Naive thymus-derived CD8-positive, alpha-beta T cell (primary cell): ENCODE measurements at places on chromosomes 4 and X.

GRCh38 chrX:116862340-116862739 is 399.6 kb upstream of the CT83 start:
- no peak for DNase-seq

DNA sequence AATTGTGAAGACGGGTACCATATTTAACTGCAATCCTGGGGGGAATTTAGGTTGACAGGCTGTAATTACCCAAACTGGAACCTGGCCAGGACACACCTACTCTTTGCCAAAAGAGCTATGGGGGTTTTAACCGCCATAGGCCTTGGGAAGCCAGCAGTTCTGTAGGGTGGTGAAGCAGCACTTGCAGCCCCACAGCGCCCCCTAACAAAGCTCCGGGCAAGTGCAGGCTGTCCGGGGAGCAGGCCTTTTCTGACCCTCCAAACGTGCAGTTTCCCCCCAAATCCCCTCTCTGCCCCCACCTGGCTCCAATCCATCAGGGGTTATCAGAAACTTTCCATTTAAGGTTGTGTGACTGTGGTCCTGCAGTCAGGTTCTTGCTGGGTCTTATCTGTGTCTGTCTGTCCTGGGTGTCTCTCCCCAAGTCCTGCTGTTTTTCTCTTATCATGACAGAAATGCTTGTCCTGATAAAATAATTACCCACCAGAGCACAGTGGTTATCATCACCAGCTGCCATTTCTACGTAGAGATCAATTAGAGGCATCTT is 350.9 kb downstream of the MID1IP1 start:
- peak; percentile 15 for DNase-seq

- DNase-seq, result no peak
These were observed 137.0 kb downstream of the CPZ start for GRCh38 chr4:8729408-8730149.

DNA sequence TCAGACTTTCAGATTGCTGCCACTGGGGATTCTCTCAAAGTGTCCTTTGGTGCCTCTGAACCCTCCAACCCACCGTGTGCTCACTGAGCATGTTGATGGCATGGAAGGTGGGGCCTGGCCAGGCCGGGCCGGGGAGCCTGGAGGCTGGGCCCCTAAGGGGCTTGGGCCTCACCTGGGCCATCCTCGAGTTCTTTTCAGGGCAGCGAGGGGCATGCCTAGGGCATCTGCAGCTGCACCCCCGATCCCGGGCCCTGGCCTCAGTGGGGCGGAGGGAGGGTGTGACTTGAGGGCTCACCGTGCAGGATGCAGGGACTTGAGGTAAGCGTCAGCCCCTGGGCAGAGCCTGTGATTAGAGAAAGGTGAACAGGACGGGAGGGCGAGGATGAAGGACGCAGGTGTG is 1.6 kb upstream of the SH3TC1 start:
- DNase-seq, result no peak

GRCh38 chr4:15781427-15782095 is 3.4 kb downstream of the CD38 start:
- DNase-seq, result no peak

- DNase-seq, result no peak
These were observed 19.4 kb upstream of the FGG start for GRCh38 chr4:154631828-154632227.

DNA sequence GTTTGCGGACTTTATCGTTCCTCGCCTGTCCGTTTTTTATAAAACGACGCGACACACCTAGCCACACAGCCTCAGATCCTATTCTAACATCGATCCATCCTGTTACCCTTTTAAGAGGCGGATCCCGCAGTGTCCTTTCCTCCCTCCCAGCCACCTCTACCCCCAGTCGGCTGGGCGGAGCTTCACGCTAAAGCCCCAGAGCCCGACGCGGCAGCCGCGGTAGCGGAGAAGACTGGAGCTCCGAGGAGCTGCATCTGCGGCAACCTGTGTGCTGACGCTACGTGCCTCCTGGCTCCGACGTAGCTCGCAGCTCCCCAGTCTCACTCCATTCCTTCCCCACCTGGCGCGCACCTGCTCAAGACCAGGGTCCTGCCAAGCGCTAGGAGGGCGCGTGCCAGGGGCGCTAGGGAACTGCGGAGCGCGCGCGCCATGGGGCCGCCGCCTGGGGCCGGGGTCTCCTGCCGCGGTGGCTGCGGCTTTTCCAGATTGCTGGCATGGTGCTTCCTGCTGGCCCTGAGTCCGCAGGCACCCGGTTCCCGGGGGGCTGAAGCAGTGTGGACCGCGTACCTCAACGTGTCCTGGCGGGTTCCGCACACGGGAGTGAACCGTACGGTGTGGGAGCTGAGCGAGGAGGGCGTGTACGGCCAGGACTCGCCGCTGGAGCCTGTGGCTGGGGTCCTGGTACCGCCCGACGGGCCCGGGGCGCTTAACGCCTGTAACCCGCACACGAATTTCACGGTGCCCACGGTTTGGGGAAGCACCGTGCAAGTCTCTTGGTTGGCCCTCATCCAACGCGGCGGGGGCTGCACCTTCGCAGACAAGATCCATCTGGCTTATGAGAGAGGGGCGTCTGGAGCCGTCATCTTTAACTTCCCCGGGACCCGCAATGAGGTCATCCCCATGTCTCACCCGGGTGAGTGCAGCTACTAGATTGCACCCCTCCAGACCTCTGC is at the start of gene RNF128:
Gene RNF128 (plus strand): TSS at position 217 of the 953 bp plus-strand sequence. CDS start 213 bp downstream, at position 430.
- no peak for DNase-seq

GRCh38 chrX:105515561-105515960 is 295.1 kb upstream of the TEX13A start:
- no peak for DNase-seq

- no peak for DNase-seq
These were observed 36.2 kb upstream of the ATP6AP2 start for GRCh38 chrX:40544343-40545266.

DNA sequence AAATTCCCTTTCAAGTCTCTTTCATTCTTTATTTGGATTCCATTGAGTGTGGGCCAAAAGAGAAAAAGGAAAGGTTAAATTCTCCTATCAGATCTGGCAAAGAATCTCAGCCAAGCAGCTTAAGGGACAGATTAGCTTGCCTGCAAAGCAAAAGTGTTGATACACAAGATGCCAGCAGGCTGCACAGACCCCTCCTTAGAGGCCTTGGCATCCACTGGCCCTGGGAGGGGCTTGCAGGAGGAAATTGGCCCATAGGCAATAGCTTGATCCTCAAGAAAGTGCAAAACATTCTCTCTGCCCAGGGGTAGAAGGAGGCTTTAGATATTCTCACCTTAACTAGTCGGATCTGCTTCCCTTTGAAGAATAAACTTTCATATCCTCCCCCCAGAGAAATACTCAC is 300.4 kb upstream of the CPEB2 start:
- DNase-seq, result no peak

DNA sequence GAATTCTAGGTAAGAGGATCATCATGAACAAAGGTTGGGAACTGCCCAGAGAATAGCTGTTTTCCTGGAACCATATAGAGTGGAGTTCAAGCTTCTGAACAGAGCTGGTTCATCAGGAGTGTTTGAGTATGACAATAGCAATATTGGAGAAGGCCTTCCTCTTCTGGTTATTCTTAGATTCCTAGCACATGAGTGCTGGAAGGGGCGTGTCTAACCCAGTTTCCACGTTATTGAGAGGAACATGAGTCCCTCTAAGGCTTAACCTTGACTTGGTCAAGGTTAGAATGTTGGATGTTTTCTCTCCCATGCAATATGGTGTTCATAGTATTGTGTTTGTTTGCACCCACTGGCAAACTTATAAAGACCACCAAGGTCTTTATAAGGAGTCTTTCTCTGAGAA is 101.3 kb downstream of the TSPAN7 start:
- DNase-seq, result no peak
